Tracheal epithelial cell (primary cell): ENCODE measurements at places on chromosomes 1 and 21. TPM values are rescaled to one million over a fixed set of nuclear protein-coding genes. Genes with fewer than 3 reads are reported as not detected.

Gene LRRC39
- 0.43 TPM in 1 of 2 replicates, not detected in the other for total RNA-seq

Gene LORICRIN
- total RNA-seq: not detected in 2 replicates

Gene GSTM5
- total RNA-seq: not detected in 2 replicates

Gene CFHR4
- not detected in 2 replicates for total RNA-seq

Gene C21orf91
- 6.7 and 8.7 TPM in 2 replicates for total RNA-seq

Gene RHD
- total RNA-seq: not detected in 2 replicates

Gene TIE1
- 0.85 and 3.6 TPM in 2 replicates for total RNA-seq

Gene MAEL
- not detected in 2 replicates for total RNA-seq
